ENCODE measurements at places on chromosomes 11 and 22.

- no peak for DNase-seq
Observed at GRCh38 chr11:74487875-74488274, 5.6 kb downstream of the LIPT2 start.

GRCh38 chr11:92149996-92150395 lies 74.6 kb upstream of the FAT3 start:
- no peak for DNase-seq

GRCh38 chr22:37260901-37261336 lies 16.9 kb upstream of the RAC2 start:
- DNase-seq: peak; percentile 57

DNA sequence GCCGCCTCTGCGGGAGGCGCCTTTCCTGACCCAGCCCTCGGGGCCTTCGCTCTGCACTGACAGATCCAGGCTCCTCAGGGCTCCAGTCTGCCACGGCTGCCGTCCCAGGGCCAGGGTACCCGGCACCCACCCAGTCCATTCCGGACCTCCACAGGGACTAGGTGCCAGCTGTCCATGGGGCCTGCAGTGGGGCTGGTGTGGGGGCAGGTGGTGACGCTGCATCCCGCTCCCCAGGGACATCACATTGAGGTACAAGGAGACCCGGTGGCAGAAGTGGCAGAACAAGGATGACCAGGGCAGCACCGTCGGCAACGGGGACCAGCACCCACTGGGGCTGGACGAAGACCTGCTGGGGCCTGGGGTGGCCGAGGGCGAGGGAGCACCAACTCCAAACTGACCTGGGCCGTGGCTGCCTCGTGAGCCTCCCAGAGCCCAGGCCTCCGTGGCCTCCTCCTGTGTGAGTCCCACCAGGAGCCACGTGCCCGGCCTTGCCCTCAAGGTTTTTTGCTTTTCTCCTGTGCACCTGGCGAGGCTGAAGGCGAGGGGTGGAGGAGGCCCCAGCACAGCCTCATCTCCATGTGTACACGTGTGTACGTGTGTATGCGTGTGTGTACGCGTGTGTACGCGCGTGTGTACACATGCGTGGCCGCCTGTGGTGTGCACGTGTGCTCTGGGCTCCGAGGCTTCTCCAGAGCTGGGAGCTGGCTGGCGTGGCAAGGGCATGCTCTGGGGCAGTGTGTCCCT lies 16.7 kb downstream of the RNH1 start:
- DNase-seq: no peak

DNA sequence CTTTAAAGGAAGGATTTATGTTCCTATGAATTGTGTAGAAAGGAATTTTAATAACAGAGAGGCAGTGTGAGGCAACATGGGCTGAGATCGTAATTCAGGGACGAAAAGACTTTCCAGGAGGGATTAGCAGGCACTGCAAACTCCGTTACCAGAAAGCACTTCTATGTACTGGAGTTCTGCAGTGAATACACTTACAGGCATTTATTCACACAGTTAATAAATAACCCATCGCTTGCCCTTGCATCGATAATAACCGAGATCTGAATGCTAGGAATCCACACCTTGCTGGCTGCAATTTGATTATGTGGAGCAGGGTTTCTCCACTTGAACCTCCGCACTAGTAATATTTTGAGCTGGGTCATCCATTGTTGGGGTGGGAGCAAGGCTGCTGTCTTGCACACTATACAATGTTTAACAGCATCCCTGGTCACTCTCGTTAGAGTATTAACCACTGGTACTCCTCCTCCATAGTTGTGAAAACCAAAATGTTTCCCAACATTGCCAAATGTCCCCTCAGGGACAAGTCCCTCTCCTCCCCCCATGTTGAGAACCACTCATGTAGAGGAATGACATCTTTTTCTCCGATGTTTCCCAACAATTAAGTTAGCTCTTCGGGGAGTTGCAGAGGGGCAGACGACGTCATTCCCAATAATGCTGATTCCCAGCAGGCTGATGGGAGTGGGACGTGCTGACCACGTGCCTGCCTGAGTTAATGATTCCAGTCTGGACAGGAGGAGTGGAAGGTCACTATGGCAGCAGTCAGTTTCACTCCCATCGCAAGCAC lies 99.5 kb downstream of the SNX19 start:
- DNase-seq: peak; percentile 76

GRCh38 chr11:66136752-66137123 lies 66.7 kb downstream of the PACS1 start:
- no peak for DNase-seq
